ENCODE measurements at places on chromosomes 1 and 21.
A peak's percentile ranks its signal among the peaks of the same experiment; 100 is the strongest.

DNA sequence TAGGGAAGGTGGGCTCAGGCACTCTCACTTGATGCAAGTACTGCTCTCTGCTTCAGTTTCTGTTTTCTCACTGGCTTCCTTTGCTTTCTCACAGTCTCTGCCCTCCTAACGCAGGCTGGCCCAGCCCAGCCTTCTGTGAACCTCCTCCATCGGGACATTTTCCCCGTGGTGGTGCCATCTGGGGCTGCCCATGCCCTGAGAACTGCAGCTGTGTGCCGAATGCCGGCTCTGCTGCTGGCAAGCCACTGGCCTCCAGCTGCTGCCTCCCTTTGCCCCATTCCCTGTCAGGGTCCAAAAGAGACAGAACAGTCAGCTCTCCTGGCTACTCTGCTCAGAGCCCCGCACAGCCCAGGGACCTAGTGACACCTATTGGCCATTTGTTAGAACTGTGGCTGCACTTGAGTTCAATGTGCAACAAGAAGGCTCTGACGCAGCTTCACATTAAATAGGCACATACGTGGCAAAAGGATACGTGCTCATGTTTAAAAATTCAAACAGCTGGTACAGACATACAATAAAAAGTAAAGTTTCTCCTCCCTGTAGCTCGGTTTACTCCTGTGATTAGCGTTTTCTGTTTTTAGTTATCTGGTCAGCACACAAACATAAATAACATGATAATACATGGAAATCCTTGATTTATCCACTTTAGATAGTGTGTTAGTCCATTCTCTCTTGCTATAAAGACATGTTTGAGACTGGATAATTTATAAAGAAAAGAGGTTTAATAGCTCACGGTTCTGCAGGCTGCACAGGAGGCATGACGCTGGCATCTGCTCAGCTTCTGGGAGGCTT lies 46.6 kb downstream of the FCRL5 start:
- peak; percentile 11 for DNase-seq

- no peak for DNase-seq
Observed at GRCh38 chr1:210440081-210440480, 111.4 kb downstream of the HHAT start.

DNA sequence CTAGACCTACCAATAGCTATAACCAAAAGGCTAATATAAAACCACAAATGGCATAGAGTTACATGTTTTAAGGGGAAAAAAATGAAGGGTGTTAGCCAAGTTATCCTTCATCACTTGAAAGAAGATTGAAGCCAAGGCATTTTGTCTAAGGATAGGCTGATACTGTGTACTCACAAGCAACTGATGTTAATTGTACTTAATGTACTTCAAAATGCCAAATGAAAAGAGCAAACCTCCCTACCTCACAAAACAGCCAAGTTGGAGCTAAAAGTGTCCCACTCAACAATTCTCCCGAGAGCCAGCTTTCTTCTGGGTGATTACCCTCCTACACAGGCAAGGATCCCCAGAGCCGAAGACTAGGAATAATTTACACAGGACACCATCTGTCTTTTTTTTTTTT lies 4.4 kb upstream of the IGSF3 start:
- no peak for DNase-seq

DNA sequence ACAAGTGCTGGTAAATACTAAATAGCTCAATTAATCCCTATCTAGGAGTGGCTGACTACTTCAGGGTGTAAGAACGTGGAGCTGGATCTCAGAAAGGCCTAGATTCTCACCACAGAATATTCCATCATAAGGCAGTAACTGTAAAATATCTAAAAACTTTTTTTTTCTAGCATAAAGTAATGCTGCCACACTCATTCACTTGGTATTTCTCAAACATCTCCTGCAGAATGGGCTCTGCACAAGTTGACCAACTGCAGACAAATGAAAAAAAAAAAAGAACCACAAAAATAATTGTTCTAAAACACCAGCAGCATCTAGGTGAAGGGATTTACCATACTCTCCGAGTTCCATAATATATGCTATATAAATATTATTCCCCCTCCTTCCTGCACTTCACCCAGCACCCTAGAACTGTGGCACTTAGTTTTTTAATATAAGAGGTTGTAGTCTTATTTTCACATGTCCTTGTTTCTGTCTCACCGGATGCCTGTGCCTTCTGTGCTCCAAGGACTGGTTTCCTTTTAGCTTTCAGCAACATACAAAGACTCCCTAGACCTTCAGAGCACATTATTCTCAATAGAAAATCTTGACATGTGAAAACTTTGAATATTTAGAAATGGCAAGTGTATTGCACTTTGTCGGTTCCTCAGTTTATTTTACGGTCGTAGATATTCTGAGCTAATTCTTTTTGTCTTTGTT lies 8.9 kb downstream of the VSIG8 start:
- no peak for DNase-seq

DNA sequence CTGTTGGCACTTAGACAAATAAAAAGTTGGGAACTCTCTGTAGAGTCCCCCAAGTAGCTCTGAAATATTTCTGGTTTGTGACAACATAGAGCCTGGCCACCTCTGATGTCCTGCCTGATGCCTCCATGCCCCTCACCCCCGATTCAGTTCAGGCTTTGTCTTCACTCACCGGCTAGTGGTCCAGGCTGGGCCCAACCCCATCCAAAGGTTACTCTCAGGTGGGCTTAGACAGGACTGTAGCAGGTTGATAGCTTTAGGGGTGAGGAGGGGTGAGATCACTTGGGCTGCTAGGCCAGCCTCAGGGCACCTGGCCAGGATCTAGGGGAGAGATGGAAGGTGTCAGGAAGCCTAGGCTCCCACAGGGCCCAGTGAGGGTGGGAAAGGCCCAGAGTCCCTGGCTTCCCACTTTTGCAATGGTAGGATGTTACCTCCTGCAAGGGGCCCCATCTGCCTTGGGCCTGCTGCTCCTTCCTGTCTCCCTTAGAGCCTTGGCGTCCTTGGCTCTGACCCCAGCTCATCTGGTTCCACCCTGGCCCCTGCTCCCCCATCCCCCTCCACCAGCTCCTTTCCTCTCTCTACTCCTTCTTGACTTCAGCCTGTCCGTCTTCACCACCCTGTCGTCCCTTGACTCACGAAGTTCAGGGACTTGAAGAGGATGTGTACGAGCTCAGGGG lies 6.7 kb downstream of the EPS8L3 start:
- no peak for DNase-seq

DNA sequence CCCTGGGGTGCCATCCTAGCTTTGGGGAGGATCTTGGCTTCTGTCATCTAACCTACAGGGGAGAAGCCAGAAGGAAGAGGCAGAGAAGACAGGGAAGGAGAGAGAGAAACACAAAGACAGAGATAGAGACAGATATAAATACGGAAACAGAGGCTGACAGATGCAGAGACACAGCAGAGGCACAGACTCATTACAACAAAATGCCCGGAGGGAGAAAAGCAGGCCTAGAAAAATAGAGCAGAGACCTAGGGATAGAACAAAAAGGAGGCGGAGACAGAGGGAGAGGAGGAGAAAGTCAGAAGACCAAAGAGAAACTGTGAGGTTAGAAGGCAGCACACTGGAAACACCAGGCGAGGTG lies 1.9 kb downstream of the PEAR1 start:
- DNase-seq: no peak

DNA sequence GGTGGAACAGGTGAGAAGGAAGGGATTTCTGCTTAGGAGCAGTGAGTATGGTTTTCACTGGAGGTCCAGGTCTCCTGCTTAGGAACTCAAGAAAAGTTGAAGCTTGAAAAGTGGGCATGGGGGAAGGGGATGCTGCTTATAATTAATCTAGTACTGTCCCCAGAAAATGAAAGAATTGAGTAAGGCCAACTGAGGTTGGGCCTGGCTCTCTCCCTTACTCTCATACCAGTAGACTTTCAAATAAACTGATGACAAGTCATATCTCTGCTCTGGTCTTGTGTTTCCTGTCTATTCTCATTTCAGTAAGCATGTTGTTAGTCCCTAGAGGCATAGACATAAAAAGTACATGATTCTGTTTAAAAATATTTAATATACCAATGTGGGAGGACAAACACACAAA lies 26.4 kb downstream of the CD48 start:
- DNase-seq: no peak
